ENCODE measurements at places on chromosomes 12 and 14.
A peak's percentile ranks its signal among the peaks of the same experiment; 100 is the strongest.

- DNase-seq = no peak
Observed at GRCh38 chr14:71907793-71908515, 24.3 kb upstream of the RGS6 start.

DNA sequence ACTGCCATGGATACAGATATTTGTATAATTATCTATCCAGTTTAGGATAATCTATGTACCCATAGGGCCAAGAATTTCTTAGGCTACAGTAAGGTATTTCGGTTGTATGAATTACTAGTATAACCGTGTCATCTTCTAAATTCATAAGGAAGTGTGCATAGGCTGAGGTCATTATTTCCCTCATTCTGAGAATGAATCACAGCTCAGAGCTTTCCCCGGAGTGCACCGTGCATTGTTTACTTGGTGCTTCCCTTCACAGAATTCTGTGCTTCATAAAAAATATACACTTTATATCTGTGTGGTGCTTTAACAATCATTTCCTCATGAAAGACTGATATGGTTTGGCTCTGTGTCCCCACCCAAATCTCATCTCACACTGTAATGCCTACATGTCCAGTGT lies 514.1 kb downstream of the ETNK1 start:
- DNase-seq = no peak

- no peak for DNase-seq
Observed at GRCh38 chr12:92070054-92070863, 75.4 kb downstream of the BTG1 start.

GRCh38 chr12:84785951-84786350 lies 126.6 kb downstream of the SLC6A15 start:
- no peak for DNase-seq

- DNase-seq = no peak
Observed at GRCh38 chr14:54105898-54106297, 149.3 kb upstream of the BMP4 start.

- DNase-seq = no peak
Observed at GRCh38 chr12:100632445-100632892, 59.0 kb downstream of the GAS2L3 start.

DNA sequence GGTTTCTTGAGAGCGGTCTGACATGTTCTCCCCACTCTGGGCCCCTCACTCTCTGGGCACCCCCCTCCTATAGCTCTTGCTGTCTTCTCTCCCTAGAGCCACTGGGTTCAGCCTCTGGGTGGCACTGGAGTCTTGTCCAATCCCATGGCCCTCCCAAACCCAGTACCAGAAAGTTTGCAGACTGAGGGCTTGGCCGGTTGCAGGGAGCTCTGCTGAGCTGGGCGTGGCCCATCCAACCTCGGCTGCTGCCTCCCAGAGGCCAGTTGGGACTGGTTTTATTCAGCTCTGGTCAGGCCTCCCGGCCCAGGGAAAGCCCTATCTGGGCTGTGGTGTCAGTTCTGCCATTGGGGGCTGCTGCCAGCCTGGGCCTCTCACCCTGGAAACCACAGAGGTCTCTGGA lies 37.9 kb downstream of the ISCA2 start:
- peak; percentile 46 for DNase-seq

GRCh38 chr12:25755971-25756260 lies 202.6 kb upstream of the RASSF8 start:
- no peak for DNase-seq

DNA sequence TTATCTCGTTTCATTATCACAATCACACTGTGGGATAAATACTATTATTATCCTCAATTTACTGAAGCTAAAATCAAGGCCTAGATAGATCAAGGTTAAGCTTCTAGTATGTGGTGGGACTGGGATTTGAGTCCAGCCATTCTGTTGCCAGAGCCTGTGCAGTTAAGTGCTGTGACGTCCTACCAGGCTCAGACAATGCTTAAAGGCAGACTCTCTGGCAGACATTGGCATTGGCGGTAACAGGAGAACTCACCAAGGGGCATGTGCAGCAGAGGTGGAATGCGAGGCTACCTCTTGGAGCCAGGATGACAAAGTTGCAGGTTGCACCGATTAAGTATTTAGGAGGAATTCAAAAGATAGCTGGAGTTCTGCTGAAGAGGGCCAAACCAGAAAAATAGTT lies 155.6 kb upstream of the IFNG-AS1 start:
- no peak for DNase-seq

DNA sequence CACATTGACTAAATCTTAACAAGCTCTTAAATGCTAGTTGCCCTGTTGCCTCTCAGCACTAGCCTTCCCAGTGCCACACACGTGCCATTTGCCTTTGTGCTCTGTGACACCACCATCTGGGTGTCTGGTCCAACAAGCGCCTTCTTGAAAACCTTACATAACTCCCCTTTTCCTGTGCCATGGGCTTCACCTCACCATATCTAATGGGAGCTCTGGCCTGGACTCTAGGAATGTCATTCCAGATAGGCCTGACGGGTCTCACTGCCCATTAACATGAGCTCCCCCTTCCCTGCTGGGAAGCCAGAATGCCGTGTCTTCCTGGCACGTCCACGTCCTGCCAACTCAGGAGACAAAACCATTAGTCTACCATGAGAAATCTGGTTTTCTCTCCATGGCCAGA lies 24.4 kb downstream of the SSPN start:
- DNase-seq = no peak

GRCh38 chr12:86729739-86730138 lies 473.5 kb upstream of the MGAT4C start:
- DNase-seq = no peak

DNA sequence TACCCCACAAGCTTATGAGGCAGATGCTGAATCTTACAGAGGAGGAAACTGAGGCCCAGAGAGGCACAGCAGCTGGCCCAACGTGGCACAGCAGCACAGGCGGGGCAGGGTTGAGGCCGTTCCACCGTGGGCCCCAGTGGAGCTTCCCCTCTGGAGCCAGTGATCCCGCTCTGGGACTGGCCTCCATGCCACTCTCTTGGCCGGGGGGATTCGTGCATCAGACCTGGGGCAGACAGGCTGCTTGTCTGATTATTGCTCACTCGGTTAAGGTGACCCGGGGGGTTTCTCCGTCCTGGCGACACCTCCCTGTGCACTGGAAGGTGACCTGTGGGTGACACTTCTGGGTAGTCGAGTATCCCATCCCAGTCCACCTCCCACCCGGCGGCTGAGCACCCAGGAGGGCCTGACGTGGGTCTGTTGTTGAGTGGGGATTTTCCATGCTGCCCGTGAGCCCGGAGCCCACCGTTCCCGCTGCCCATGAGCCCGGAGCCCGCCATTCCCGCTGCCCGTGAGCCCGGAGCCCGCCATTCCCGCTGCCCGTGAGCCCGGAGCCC lies 27.8 kb downstream of the NOC4L start:
- no peak for DNase-seq

GRCh38 chr14:95327558-95328374 lies 8.1 kb upstream of the CLMN start:
- no peak for DNase-seq

GRCh38 chr12:6946033-6946919 lies 2.5 kb downstream of the C12orf57 start:
- DNase-seq = no peak

- DNase-seq = no peak
Observed at GRCh38 chr14:71430678-71431376, 501.4 kb upstream of the RGS6 start.

DNA sequence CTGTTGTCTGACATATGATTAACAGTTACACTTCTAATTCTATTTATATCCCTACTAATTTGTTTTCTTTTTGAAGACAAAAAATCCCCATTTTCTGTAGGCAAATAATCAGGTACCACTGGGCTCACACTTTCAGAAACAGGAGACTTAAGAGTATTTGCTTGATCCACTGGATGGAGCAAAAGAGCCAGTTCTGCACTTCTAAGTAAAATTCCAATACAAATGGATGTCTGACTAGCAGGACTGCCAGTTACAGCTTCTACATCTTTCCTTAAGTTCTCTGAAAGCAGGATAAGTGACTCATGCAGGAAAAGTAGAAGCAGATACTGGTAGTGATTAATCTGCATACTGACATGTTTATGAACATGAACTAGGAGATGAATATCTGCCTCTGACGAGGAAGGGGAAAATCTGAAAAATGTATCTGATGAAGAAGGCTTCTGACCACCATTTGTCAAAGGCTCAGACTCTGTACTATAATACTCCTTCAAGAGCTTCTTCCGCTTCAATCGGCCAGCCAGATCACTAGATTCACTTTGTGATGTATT lies 73.8 kb upstream of the ANKS1B start:
- peak; percentile 90 for DNase-seq

DNA sequence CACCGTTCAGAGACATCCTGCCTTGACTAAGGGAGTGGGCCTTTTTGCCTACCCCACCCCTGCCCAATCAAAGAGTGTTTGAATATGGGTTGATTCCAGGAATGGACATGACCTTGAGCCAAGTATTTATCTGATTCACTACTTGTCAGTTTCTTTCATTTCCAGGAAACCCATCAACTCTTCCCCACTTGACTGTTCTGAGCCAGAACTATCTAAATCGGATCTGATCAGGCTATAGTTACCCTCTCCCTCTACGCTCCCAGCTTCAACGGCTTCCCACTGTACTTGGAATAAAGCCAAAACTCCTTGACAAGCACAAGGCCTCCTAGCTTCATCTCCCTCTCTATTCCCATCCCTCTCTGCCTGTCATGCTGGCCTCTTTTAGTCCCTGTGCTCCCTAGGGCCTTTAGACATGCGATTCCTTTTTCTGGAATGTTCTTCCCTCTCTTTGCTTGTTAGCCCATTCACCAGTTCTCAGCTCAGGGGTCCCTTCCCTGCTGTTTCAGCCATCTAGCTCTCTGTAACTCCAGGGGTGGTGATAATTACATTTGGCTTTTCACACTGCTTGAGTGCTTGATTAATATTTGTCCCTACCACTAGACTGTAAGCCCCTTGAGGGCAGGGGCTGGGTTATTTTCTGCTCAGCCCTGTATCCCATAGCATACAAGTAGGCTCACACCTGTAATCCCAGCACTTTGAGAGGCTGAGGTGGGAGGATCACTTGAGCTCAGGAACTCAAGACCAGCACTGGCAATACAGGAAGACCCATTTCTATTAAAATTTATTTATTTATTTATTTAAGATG lies 5.5 kb upstream of the ITPK1 start:
- no peak for DNase-seq

GRCh38 chr12:104095289-104095688 lies 31.0 kb downstream of the HCFC2 start:
- DNase-seq = no peak

GRCh38 chr14:99737451-99737951 lies 53.4 kb downstream of the CYP46A1 start:
- no peak for DNase-seq

DNA sequence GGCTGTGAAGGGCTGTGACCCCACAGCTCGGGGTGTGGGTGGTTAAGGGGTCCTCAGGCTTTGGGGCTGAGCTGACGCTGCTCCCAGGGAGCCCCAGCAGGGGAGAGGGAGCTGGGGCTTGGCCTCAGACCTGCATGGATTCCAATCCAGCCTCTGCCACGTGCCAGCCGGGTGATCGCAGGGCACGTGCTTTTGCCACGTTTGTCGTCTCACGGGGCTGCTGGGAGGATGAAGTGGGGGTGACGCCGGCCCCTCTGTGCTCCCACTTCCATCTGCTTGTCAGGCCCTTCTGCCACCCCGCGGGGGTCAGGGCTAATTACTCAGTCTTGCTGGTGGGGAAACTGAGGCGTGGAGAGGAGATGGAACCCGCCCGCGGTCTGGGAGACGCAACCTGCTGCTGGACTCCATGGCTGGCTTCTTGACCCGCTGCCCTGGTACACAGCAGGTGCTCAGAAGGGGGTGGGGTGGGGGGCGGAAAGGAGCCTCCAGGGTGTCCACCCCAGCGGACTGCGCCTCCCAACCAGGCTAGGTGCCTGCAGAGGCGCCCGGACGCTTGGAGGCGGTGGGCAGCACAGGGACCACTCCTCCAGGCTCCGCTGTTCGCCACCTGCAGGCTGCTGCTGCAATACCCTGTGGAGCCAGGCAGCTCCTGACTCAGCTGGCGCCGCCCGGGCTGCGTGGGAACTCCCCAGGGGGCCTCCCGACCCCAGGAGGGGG lies 36.4 kb upstream of the PRIMA1 start:
- no peak for DNase-seq

DNA sequence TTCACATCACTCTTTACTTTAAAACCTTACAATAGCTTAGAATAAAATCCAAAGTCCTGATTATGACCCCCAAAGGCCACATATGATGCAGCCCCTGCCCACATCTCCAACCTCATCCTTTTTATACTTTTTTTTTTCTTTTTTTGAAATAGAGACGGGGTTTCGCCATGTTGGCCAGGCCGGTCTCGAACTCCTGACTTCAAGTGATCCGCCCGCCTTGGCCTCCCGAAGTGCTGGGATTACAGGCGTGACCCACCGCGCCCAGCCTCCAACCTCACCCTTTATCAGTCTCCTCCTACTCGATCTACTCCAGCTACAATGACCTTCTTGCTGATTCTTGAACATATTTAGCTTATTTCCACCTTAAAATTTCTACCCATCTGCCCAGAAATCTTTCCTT lies 1.2 kb upstream of the MAPKAPK5 start:
- DNase-seq = no peak

- no peak for DNase-seq
Observed at GRCh38 chr12:105705235-105705634, 374.7 kb downstream of the C12orf75 start.

DNA sequence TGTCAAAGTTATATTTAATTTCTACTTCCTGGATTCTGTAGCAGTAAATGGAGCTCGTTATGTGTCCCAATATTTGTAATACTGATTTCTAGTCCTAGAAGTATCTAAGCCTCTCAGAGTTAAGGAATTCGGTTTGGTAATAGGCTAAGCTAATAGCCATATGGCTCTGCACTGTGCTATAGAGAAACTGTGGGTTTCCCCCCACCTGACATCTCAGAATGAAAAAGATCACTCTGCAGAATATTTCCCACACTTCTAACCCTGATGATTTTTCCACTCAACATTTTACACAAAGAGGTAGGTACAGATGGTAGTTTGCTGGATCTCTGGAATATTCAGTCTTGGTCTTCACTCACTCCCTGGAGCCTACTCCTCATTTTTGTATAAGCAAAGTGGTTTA lies 71.2 kb downstream of the BORCS5 start:
- DNase-seq = no peak

- peak; percentile 27 for DNase-seq
Observed at GRCh38 chr14:89348722-89349121, 68.3 kb downstream of the FOXN3 start.

GRCh38 chr12:6765634-6766581 lies at the start of gene PTMS:
Gene PTMS, plus strand, starts transcription at chr12:6766363. Its CDS starts 343 bp downstream, at chr12:6766706.
- DNase-seq = peak; percentile 94

- DNase-seq = peak; percentile 7
Observed at GRCh38 chr12:56338308-56339157, at the start of gene IL23A. Gene IL23A, plus strand, starts transcription at chr12:56338884. Its CDS starts 161 bp downstream, at chr12:56339045.

DNA sequence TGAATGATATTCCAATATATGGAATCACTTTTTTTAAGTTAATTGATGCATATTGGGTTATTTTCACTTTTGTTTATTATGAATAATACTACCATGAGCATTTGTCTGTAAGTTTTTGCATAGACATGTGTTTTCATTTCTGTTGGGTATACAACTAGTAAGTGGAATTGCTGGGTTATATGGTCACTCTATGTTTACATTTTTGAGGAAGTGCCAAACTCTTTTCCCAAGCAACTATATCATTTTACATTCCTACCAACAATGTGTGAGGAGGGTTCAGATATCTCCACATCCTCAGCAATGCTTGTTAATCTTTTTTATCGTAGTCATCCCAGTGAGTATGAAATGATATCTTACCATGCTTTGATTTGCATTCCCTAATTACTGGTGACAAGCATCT lies 64.0 kb downstream of the MON2 start:
- DNase-seq = peak; percentile 92
